Activated naive CD4-positive, alpha-beta T cell treated with anti-CD3 and anti-CD28 coated beads, Interleukin-2, amount 50 U/mL, for 16 hours (primary cell): ENCODE measurements at places on chromosomes 11 and 22.

GRCh38 chr11:6319704-6320410 is 444 bp downstream of the CAVIN3 start:
- no peak for DNase-seq

DNA sequence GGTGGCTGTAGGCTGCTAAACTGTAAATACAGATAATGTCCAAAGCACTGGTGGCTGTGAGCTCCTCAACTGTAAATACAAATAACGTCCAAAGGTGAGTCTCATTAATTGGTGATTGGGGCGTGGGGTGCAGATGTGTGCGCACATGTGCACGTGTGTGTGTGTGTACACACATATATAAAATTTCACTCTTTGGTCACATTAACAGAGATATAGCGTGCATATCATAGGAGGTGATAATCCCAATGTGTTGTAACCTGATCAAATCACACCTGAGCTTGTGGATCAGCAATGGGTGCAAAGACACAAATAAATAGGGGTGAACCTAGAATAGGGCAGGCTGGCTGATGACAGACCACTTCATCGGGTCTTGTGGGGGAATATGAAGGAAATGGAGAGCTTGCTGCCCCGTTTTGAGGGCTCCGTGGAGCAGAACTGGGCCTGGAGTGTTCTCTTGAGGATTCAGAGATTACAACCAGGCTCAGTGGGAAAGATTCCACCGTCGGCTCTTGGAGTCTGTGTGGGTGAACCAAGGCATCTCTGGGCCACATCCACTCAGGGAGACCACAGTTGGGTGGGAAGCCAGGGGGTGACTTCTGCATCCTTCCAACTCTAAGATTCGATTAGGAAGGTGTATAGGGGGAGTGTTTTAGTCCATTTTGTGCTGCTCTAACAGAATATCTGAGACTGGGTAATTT is 24.9 kb upstream of the OSBPL5 start:
- DNase-seq = no peak

DNA sequence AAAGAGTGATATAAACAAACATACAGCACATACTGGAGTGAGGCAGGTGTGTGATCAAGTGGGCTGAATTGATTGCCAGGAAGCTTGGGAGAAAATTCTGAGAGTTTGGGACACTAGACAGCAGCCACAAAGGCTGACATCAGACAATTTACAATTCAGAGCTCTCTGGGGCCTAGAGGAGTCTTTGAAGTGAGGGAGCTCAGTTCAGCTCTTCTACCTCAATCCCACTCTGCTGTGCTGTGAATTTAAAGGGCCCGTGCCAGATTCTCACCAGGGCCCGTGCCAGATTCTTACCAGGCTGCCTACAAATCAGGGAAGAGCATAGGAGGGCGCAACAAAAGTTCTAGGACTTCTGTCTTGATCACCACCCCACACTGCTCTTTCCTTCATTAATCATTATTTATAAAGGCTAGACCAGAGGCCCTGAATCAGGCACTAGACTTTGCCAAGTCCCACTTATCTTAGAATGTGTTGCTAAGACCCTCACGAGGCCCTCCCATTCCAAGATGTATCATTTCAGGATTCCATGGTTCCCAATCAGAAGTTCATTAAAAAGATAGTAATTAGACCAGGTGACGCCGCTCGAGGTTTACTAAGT is 112.4 kb downstream of the KIRREL3 start:
- no peak for DNase-seq

- no peak for DNase-seq
Measured at GRCh38 chr11:130118165-130118564, 41.4 kb upstream of the ST14 start.

DNA sequence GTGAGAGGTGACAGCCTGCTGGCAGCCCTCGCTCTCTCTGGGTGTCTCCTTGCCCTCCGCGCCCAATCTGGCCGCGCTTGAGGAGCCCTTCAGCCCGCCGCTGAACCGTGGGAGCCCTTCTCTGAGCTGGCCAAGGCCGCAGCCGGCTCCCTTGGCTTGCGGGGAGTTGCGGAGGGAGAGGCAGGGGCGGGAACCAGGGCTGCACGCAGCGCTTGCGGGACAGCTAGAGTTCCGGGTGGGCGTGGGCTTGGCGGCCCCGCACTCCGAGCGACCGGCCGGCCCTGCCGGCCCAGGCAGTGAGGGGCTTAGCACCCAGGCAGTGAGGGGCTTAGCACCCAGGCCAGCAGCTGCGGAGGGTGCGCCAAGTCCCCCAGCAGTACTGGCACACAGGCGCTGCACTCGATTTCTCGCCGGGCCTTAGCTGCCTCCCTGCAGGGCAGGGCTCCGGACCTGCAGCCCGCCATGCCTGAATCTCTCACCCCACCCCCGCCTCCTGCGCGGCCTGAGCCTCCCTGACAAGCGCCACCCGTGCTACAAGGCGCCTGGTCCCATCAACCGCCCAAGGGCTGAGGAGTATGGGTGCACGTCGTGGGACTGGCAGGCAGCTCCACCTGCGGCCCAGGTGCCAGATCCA is 1526.1 kb downstream of the FAM181B start:
- no peak for DNase-seq

GRCh38 chr11:36229091-36229705 is 60.0 kb downstream of the COMMD9 start:
- DNase-seq = no peak

DNA sequence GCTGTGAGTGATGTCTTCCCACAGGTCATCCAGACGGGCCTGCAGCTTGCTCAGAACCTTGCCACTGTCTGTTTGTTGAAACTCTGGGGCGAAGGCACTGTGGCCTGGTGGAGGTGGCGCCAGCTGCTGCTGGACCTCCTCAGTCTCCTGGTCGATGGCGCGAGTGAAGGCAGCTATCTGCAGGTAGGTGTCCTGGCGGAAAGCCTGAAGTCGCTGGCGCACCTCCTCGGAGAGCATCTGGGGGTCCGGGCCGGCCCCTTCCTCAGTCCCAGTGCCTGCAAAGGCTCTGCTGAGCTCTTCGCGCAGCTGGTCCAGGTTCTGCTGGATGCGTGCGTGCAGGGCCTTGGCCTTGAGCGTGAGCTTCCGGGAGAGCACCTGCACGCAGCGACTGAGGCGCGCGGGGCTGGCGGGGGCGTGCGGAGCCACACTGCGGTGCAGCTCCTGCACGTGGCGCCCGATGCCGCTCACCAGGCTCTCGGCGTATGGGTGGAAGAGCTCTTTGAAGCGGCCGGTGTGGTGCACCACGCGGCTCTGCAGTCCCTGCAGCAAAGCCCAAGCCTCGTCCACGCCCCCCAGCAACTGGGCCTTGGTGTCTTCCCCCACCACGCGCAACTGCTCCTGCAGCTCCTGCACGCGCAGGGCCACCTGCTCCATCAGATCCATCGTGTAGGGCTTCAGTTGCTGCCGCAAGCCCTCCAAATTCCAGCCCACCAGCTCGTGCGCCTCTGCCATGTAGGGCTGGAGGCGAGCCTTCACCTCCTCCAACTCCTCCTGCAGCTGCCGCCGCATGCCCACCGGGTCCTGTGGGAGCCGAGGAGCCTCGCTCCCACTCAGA is 1.3 kb downstream of the APOA5 start:
- DNase-seq = no peak

- no peak for DNase-seq
Measured at GRCh38 chr22:38866024-38866398, 6.0 kb downstream of the CBX6 start.

GRCh38 chr22:17606496-17606895 is 22.1 kb downstream of the ATP6V1E1 start:
- DNase-seq = no peak

DNA sequence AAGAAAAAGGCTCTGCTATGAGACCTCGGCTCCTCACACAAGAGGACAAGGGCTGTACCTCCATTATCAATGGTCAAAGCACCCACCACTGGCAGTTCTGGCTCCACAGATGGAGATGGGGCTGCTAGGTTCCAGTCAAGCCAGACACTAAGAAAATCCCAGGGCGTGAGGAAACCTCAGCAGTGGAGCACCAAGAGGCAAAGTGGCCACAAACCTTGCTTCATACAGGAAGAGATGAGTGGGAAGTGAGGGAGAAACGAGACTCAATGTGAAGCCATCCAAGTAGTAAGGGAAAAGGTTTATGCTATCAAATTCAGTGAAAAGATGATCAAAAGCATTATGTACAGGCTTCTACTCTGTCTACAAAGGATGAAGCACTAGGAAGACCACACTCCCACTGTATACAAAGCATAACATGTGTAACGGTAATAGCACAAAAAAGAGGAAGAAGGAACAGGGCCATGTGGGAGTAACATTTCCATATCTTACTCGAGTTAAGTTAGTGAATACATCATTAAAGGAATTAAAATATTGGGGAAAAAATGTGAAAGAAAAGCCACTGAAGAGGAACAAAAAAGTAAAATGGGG is 27.0 kb downstream of the POLDIP3 start:
- DNase-seq = no peak

DNA sequence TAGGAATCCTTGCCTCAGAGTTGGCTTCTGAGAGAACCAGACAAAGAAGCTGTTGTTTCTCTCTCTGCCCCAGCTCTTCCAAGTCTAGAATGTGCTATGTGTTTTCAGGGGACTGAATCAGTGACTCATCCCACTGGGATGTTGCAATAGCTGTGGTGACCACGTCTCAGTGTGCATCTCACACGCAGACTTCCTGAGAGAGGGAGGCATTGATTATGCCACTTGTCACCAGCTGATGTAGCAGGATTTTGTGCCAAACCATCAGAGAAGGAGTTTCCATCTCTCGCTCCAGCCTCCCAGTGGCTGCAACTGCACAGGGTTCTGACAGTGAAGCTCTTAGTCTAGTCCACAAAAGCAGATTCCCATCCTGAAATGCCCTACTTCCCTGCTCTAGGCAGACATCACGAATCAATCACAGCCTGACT is 455.8 kb downstream of the MIAT start:
- no peak for DNase-seq

GRCh38 chr22:46676881-46677280 is 56.7 kb downstream of the GRAMD4 start:
- DNase-seq = no peak

- DNase-seq = no peak
Measured at GRCh38 chr11:119181677-119182412, 3.4 kb upstream of the NHERF4 start.

GRCh38 chr22:39379756-39380730 is 19.5 kb upstream of the TAB1 start:
- no peak for DNase-seq

DNA sequence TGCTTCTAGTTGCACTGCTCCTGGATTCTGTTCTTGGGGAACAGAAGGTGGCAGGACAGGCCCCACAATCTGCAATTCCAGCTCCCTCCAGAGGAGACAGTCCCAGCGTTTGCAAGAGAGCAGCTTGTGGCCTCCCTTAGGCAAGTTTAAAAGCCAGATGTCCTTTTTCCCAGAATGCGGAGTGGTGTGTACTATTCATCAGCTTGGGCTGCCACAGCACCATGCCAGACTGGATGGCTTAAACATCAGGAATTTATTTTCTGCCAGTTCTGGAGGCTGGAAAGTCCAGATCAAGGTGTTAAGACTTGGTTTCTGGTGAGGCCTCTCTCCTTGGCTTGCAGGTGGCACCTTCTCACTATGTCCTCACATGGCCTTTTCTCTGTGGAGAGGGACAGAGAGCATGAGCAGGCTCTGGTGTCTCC is 11.7 kb downstream of the MIAT start:
- no peak for DNase-seq

GRCh38 chr11:70627219-70627618 is 228.9 kb downstream of the CTTN start:
- no peak for DNase-seq

DNA sequence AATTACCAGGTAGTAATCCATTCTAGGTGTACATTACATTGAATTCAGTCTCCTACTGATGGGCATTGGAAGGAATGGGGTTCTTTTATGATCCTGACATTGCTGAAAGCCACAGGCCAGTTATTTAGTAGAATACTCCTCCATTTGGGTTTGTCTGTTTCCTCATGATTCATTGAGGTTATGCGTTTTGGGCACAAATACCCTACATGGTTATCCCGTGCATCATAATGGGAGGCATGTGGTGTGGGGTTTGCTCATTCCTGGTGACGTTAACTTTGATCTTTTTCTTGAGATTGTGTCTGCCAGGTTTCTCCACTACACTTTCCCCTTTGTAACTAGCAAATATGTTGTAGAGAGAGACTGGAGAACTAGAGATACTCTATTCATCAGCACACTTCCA is 5.5 kb downstream of the FOLR3 start:
- DNase-seq = no peak

DNA sequence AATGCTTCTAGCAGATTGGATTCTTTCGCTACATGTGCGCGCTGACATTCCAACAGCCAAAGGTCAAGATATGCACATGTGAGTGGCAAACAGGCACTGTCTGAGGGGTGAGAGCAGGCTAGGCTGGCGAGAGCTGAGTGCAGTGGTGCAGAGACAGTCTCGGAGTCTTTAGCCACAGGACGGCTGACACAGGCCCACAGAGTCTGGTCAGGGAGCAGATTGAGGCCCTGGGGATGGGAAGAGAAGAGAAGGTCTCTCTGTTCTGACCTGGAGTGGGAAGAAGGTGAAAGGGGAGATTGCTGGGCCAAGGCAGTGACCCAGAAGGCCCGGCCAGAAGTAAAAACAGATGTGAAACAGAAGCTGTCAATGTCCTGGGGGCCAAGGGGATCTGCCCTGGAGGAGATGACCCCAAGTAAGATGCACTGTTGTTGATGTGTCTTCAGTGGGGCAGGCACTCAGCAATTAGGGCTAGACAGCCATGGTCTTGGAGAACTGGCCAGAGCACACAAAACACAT is 197.8 kb downstream of the ETS1 start:
- no peak for DNase-seq

- DNase-seq = no peak
Measured at GRCh38 chr22:36816339-36816635, 548 bp downstream of the PVALB start.

- DNase-seq = peak; percentile 27
Measured at GRCh38 chr22:43014316-43014868, 557 bp downstream of the PACSIN2 start.

- DNase-seq = no peak
Measured at GRCh38 chr11:119373059-119373920, 8.2 kb downstream of the USP2 start.

DNA sequence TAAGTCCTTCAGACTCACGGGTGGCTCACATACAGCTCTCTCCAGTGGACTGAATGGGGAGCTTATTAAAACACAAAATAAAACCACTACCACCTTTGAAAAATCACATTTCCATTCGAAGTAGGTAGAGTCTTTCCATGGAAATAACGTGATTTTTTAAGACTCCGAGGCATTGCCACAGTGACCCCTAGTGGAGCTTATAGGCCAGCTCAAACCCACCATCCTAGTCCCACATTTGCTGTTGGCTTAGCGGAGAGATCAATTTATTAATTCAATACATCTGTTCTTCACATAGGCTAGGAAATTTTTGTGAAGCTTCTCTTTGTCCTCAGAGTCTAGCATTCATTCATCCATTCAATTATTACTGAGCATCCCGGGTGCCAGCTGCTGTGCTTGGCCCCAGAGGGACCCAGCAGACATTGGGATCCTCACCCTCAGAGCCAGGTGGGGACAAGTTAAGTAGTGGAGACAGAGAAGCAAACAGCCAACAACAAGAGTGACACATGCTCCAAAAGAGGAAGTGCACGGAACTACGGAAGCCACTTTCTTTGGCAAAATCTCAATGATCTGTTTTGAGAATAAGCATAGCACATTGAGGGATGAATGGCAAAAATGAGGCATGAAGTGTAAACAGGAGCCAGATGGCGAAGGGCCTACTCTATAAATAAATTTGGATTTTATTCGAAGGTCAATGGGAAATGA is 10.2 kb upstream of the P4HA3 start:
- DNase-seq = peak; percentile 18
